ELR (cell line): ENCODE measurements at places on chromosomes 11 and 22.

- DNase-seq, result no peak
Observed at GRCh38 chr11:69604055-69604454, 36.9 kb upstream of the CCND1 start.

- DNase-seq, result no peak
Observed at GRCh38 chr11:3942956-3943497, 87.6 kb downstream of the STIM1 start.

DNA sequence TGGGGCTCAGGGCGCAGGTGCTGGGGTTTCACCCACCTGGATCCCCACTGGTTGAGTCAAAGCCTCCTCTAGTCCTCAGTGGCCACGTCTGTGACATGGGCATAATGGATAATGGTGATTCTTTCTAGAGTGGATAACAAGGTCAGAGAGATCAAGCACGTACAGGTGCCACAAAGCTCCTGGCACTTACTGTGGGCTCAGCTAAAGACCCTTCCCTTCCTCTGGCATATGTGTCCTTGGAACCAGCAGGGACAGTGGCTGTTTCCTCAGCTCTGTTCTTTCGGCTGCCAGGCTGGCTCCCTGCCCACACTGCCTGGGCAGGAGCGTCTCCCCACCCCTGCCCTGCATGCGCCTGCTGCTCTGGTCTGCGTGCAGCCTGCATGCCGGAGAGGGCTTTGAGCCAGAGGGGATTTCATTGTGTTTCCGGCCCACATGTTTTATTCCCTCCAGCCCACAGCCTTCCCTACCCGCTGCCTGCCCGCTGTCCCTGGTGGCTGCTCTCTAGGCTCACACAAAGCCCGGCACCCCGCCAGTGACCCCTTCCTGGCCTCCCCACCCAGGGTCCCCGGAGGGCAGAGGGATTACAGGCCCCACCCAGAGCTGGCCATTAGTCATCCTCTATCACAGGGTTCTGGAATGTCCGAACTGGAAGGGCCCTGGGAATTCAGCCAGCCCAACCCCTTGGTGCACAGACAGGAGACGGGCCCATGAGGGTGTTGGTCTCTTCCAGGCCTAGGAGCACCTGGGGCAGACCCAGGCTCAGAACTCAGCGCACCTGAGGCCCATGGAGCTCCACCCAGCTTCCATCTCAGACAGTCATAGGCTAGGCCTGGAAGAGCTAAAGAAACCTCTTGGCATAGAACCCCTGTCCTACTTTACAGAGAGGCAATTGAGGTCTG, 55.3 kb upstream of the GCAT start:
- DNase-seq, result peak; percentile 100

- peak; percentile 53 for DNase-seq
Observed at GRCh38 chr11:129375751-129376657, at the start of gene BARX2. BARX2 (plus strand) TSS chr11:129375848; CDS start chr11:129376036, 188 bp downstream.

- no peak for DNase-seq
Observed at GRCh38 chr11:131629925-131630540, 259.6 kb downstream of the NTM start.

DNA sequence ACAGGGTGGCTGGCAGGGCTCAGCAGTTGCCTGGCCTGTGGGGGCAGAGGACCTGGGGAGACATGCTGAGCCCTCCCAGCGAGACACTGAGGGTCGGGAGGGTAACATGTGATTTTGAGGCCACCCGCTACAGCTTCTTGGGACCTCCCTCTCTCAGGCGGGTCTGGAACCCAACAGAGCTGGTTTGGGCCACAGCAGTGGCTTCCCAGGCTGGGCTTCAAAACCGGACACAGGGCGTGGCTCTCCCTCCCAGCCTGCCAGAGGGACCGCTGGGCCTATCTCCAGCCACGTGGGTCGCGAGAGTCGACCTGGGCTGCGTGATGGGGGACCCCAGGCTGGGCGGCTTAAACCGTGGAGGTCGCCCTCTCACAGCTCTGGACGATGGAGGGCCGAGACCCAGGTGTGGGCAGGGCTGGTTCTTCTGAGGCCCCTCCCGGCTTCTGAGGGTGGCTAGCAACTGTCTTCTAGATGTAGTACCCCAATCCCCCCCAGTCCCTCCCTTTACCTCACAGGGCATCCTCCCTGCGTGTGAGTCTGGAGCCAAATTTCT, 91.7 kb downstream of the KCNQ1 start:
- DNase-seq, result no peak

GRCh38 chr11:57217053-57217452, 20.0 kb downstream of the APLNR start:
- no peak for DNase-seq

GRCh38 chr22:19955241-19956128, 13.9 kb upstream of the TXNRD2 start:
- DNase-seq, result no peak

- no peak for DNase-seq
Observed at GRCh38 chr11:85965202-85965601, 103.7 kb downstream of the PICALM start.
